ENCODE measurements at places on chromosomes 2 and 18. TPM values are rescaled to one million over a fixed set of nuclear protein-coding genes. Genes with fewer than 3 reads are reported as not detected.

DNA sequence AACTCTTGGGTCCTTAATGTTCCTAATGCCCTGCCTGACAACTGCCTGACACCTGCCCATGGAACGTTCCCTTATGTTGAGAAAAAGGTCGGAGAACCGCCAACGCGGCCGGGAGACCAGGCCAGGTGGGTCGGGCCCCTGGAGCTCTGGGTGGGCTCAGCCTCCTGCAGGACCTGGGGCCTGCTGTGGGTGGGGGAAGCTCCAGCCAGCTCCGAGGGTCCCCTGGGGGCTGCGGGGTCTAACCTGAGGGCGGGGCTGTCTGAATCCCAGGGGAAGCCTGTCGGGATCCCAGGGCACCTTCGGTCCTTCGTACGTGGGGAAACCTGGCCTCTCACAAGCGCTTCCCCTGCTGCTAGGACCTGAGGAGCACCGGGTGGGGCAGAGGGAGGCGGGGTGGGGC, 296.0 kb downstream of the NDUFA10 start:
- DNase-seq, result no peak

DNA sequence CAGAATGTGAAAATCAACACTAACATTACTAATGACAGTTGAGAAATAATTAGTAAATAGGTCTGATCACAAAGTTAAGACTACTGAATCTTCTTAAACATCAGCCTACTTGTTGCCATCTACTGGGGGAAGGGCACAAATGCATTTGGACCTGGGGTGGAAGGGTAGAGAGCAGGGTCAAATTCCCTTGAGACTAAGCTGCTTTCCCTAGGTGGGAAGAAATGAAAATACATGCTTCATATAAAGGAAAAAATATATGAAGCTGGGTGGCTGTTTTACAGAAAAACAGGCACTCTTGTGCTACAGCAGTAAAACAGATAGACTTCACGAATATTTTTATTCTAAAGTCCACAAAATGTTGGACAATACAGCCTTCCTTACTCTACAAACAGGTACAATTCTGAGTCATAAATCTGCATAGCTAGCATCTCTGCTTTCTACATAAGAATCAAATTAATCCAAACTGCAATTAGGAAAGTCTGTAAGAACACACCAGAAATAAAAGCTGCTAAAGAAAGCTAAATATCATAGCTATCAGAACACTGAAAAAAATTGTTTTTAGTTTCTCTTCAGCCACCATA, 10.9 kb downstream of the TRIP12 start:
- peak; percentile 19 for DNase-seq

- no peak for DNase-seq
Observed at GRCh38 chr2:239793836-239794235, 231.3 kb downstream of the NDUFA10 start.

NEMP2 gene
- 15.1 TPM for total RNA-seq

DNA sequence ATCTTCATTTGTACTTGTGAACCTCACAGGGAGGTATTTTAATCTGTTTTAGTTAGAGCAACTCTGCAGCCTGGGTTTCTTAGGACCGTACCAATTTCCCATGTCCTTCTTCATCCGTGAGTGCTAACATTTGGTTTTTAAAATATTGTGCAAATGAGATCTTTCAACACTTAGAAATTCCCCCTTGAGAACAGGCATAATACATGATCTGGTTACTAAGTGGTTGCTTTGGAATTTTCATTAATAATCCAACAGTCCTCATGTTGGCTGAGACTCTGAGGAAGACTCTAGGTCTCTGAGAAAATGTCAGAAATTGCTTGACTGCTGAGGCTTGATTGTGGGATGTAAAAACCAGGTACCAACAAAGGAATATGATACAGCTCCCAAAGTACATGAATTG, 125.6 kb upstream of the CDCA7 start:
- DNase-seq, result no peak

GRCh38 chr2:238107525-238108422, 7.6 kb downstream of the ESPNL start:
- DNase-seq, result no peak

DNA sequence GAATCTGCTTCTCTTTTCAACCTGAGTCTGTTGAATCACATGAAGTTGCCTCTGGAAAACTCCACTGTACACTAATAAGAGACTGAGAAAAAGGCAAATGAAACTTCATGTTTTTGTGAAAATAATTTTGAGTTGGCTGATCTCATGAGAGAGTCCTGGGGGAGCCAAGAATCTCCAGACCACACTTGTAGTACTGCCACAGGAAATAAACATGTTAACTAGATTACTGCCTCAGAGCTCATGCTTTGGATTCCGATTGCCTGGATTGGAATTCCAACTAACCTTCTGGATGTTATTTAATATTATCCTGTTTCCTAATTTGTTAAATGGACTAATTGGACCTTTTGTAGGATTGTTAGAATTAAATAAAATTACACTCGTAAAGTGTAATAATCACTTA, 25.2 kb downstream of the NUP35 start:
- DNase-seq, result no peak

STON1 gene
- not detected for total RNA-seq

TEX44 gene
- not detected for total RNA-seq

DNA sequence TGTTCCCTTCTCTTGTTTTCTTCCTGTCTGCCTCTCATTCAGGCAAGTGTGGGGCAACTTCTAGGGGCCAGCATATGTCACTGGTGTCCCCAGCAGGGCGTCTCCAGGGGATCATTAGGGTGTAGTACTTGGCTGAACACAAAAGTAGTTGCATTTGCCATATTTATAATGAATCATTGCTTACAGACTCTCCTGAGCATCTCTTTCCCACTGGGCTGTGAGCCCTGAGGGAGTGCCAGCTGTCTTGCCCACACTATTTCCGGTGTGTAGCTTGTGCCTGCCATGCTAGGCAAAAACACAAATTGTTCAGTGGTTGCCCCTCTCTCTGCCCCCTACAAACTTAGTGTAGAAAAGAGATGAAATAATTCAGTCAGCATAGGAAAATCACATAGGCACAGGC, 40.8 kb upstream of the SCLY start:
- DNase-seq, result no peak

- DNase-seq, result no peak
Observed at GRCh38 chr2:207643892-207644291, 18.7 kb upstream of the METTL21A start.

GRCh38 chr18:27378431-27379095, 193.5 kb upstream of the CHST9 start:
- peak; percentile 85 for DNase-seq
